ENCODE measurements at places on chromosomes 6 and 20. TPM values are rescaled to one million over a fixed set of nuclear protein-coding genes. Genes with fewer than 3 reads are reported as not detected.

The MRAP2 gene
- polyA plus RNA-seq: 5.3 TPM

The TBX18 gene
- 0.02 TPM for polyA plus RNA-seq

The EYA2 gene
- 2.0 TPM for polyA plus RNA-seq

The ULBP3 gene
- 1.8 TPM for polyA plus RNA-seq

The GABRR1 gene
- polyA plus RNA-seq: 0.63 TPM

The PI16 gene
- 0.06 TPM for polyA plus RNA-seq

The SNRPB gene
- 706 TPM for polyA plus RNA-seq

The SLCO4A1 gene
- 13.3 TPM for polyA plus RNA-seq

The RCAN2 gene
- 5.0 TPM for polyA plus RNA-seq

The C6orf120 gene
- polyA plus RNA-seq: 21.2 TPM

The METTL24 gene
- 0.17 TPM for polyA plus RNA-seq

The TNXB gene
- 6.5 TPM for polyA plus RNA-seq

The RIPPLY2 gene
- polyA plus RNA-seq: 1.5 TPM

The CDH4 gene
- polyA plus RNA-seq: 4.3 TPM

The RBPJL gene
- 1.3 TPM for polyA plus RNA-seq

The DNAAF9 gene
- 2.7 TPM for polyA plus RNA-seq

The ADGB gene
- not detected for polyA plus RNA-seq

The AGER gene
- 5.5 TPM for polyA plus RNA-seq

The GNMT gene
- 3.4 TPM for polyA plus RNA-seq

The SSTR4 gene
- 0.14 TPM for polyA plus RNA-seq

The ZBTB9 gene
- polyA plus RNA-seq: 16.9 TPM

The LTB gene
- 0.77 TPM for polyA plus RNA-seq

The CPXM1 gene
- 90.9 TPM for polyA plus RNA-seq

The RAET1L gene
- not detected for polyA plus RNA-seq

The FKBP1C gene
- polyA plus RNA-seq: 1.0 TPM

The SPTLC3 gene
- 0.23 TPM for polyA plus RNA-seq

The MRPS10 gene
- 13.2 TPM for polyA plus RNA-seq

The MEP1A gene
- polyA plus RNA-seq: 0.06 TPM

The BNIP5 gene
- not detected for polyA plus RNA-seq

The LRRN4 gene
- polyA plus RNA-seq: 0.21 TPM

The SIRPB1 gene
- 0.28 TPM for polyA plus RNA-seq

The TULP1 gene
- polyA plus RNA-seq: 3.2 TPM

The MAS1L gene
- polyA plus RNA-seq: not detected

The SLC22A16 gene
- polyA plus RNA-seq: not detected

The MYL9 gene
- polyA plus RNA-seq: 26.8 TPM

The BTN1A1 gene
- 0.35 TPM for polyA plus RNA-seq

The FNDC1 gene
- 0.14 TPM for polyA plus RNA-seq

The PROKR2 gene
- 9.5 TPM for polyA plus RNA-seq

The NHLRC1 gene
- polyA plus RNA-seq: 0.57 TPM

The PARD6B gene
- 5.2 TPM for polyA plus RNA-seq
